ENCODE measurements at places on chromosomes 2 and 18.

DNA sequence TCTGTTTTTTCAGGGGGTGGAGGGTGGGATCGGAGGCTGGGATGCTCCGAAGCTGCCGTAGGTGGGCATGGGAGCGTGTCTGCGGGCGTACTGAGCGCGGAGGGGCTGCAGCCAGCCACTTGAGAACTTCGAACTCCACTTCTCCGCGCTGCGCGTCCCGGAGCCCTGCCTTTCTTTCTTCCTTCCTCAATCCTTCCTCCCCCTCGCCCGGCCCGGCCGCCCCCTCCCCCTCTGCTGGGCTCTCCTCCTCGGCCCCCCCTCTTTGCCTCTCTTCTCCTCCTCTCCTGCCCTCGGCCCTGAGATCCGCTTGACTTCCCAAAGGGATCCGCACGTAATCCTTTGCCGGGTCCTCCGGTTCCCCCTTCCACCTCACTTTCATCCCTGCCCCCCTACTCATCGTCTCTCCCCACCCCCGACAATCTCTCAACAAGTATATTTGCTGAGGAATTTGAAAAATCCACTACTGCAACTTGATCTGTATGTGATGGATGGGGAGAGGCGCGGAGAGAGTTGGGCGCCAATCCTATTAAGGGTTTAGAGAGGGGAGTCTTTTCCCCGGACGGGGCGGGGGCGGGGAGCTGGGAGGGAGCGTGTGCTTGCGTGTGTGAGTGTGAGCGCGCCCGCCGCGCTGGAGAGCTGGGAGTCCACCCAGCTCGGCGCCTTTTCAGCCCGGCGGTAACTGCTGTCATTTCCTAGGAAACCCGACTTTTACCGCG is 1.1 kb downstream of the GLI2 start:
- DNase-seq: no peak

DNA sequence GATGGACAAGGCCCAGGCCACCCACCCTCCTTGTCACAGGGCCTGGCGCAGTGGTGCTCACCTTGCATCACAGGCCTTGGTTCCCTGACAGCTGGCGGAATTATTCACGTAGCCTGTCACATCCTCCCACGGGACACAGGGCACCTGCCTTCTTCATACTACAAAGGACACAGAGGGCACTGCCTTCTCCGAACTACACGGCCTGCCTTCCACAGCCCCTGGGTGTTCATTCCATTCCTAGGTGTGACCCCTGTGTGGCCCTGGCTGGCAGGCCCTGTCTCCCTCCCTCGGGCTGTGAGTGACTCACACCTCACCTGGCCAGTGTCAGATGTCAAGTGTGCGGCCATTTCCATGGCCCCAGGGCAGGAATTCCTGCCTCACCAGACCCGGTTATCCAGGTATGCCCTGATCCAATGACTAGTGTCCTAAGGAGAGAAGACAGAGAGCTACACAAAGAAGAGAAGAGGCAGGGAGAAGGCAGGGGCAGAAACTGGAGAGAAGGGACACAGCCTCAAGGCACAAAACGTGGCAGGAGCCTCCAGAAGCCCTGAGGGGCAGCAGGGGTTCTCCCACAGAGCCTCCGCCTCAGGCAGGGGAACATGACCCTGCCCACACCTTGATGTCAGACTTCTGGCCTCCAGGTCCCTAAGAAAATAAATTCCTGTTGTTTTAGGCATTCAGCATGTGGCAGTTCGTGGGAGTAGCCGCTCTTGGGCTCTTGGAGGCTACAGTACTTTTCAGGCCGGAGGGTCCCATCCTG is 43.4 kb downstream of the MBP start:
- no peak for DNase-seq

DNA sequence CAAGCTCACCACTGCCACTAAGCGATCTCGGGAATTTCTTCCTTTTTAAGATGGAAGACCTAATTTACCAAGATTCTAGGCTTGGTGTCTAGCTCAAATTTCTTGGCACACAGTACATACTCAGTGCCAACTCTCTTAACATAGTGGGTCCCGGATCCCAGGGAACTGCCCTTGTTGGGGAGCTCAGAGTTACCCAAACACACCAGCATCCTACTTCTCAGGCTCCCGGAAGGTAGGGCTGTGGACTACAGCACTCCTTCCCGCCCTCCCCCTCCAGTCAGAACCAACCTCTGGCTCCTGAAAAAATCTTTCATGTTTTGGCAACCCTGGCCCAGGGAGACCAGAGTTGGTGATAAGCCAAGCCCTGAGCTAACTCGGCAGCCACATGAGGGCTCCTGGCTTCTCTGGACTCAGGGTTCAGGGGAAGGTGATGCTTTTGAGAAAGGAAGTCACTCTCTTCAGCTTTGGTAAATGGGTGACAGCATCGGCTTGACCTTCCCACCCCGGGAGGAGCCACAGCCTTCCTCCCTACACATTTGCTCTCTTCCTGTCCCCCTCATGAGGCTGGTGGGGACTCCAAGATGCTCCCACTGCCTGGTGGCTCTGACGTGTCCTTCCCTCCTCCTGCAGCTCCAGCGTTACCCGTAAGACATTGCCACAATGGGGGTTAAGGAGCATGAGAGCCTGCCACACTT is 8.8 kb downstream of the ODC1 start:
- DNase-seq: no peak

DNA sequence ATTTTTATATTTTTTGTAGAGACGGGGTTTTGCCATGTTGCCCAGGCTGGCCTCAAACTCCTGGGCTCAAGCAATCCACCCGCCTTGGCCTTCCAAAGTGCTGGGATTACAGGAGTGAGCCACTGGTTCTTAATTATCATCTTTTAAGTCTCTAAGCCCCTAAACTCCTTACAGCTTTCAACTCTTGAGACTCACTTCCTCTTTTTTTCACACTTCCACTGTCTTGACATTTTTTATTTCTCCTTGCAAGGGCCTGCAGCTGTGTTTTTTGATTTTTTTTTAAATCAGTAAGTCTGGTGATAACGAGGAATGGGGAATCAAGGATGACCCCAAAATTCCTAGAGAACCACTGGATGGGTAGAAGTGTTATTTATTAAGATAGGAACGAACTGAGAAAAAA is 8.6 kb upstream of the ABCB11 start:
- no peak for DNase-seq

DNA sequence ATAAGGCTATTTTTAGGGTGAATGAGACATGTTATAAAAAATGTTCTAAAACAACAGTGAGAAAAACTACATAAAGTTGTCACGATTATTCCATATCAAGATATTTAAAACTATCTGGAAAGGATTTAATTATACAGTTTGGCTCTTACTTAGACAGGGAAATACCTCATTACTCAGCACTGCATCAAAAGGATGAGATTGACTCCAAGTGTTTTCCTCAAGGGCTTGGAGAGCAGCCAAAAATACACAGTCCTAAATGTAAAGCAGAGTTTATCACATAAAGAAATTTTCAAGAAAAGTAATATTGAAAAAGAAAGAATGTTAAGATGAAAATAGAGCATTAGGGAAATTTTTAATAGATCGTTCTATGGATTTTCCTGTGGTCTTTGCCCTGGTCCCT is 285.5 kb upstream of the NETO1 start:
- no peak for DNase-seq

DNA sequence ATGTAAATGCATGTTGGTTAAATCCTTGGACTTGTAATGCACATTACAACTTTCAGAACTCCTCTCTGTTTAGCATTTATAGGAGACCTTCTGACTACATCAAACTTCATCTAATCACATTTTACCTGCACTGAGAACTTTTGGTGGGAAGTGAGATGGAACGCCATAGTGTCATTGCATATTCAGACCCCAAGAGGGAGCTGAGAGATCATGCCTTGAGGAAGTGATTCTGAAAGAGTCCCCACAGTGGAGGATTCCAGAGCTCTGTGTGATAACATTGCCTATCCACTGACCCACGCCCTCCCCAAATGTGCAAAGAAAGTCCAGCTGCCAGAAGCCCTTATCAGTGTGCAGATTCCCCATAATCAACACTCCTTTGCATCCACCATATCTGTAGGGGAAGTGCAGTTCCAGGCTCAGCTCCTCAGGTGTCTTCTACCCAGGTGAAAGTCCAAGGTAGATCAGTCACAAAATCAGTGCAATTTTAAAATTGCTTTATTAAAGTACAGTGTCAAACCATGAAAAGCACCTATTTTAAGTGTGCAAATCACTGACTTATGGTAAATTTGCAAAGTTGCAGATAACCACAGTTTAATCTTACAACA is 212.4 kb downstream of the RPIA start:
- DNase-seq: peak; percentile 30

DNA sequence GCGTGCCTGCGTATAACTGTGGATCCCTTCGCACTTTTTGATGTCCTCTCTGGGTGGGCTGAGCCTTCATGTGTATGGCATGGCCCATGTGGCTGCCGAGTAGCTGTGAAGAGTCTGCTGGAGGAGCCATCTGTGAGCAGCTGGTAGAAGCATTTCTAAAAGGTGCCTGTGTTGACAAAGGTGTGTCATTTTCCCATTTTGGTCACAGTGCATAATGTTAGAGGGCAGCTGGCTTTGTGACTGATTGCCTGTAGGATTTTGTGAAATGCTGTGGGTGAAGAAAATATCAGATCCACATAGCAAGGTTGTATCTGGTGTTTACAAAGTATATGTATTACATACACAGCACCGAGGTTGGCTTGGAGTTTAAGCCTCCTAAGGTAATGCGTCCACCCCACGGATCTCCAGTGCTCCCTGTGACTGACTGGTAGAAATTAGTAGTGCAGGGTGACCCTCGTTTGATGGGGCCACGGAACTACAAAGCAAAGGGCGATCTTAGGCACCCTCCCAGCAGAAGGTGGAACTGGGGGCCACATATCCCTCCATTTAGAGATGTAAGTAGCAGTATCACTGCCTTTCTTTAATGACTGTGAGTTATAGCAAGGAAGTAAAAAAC is 16.5 kb downstream of the GATA6 start:
- no peak for DNase-seq

GRCh38 chr2:172375251-172375650 is 52.1 kb upstream of the ITGA6 start:
- no peak for DNase-seq

- no peak for DNase-seq
These were observed 76.7 kb downstream of the TGIF1 start for GRCh38 chr18:3526421-3527354.

DNA sequence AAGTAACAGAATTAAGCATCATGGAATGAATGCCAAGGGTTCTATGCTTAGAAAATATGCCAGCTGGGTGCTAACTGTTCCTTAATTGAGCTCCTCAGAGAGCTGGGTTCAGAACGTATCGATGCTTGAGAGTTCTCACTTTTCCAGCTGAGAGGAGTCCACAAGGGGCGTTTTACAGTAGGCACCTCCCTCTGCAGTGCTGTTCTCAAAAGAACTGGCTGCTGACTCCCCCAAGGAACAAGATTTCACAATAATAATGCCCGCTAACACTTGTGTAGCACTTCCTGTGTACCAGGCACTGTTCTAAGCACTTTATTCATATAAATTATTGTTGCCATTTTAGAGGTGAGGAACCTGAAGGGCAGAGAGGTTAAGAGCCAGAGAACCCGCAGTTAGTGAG is 18.1 kb upstream of the TMEM237 start:
- no peak for DNase-seq

GRCh38 chr2:235458839-235459273 is 35.0 kb upstream of the AGAP1 start:
- DNase-seq: no peak

- DNase-seq: no peak
These were observed 38.8 kb upstream of the DAPL1 start for GRCh38 chr2:158756331-158756730.

GRCh38 chr2:222730366-222730999 is 59.0 kb downstream of the MOGAT1 start:
- DNase-seq: no peak

- DNase-seq: no peak
These were observed 76.9 kb downstream of the AOX1 start for GRCh38 chr2:200662727-200663126.

DNA sequence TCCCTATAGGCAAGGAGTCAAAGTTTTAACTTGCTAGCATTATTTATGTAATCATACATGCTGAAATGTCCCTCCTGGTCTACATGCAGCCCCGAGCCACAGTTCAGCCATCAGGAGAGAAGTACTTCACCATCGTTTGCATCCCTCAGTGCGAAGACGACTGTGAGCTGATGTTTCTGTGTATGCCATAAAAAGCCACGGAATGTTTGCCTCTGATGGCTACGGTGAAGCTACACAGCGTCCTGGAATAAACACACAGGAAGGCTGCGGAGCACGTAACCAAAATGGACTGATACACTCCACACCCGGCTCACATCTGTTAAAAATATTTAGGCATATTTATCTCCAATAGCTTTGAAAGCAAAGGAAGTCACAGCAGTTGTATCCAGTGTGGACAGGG is 4.3 kb upstream of the SALL3 start:
- no peak for DNase-seq

DNA sequence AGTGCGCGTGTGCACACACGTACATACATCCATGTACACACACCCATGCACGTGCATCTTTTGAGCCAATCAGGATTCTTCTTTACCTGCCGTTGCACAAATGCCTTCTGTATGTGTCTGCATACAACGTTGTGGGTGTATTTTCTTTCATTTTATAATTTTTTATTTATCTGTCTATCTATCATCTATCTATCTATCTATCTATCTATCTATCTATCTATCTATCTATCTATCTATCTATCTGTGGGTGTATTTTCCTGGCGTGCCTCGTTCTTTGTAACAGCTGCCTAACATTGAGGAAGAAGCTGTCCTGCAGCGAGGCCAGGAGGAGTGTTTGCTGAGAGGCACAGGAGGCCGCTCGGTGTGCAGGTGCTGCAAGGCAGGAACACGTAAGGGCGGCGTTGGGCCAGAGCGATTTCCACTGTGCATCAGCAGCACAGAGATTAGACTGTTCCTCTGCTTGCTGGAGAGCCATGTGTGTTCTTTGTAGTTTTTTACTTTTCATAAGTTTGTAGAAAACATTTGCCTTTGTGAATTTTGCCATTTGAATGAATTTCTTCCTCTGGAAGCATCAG is 84.4 kb downstream of the DGKD start:
- DNase-seq: no peak

DNA sequence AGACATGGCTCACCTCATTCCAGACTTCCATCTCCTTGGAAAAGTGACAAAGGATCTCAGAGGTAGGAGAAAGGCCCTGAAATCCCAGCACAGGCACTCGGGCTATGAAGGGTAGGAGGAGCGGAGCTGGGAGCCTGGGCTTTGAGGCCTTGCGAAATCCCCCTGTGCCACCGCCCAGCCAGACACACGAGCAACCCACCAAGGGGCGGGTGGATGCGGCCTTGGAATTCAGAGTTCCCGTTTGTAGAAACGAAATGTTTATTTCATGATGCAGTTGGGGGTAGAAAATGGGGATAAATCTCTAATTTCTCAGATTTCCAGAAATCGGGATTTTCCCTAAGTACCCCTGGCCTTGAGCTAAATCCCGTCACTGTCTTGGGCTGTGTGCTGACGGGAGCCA is 177.1 kb upstream of the HDAC4 start:
- no peak for DNase-seq

GRCh38 chr2:159168707-159169106 is 117.8 kb downstream of the WDSUB1 start:
- no peak for DNase-seq

- DNase-seq: no peak
These were observed 37.4 kb upstream of the GPC1 start for GRCh38 chr2:240397924-240398645.

DNA sequence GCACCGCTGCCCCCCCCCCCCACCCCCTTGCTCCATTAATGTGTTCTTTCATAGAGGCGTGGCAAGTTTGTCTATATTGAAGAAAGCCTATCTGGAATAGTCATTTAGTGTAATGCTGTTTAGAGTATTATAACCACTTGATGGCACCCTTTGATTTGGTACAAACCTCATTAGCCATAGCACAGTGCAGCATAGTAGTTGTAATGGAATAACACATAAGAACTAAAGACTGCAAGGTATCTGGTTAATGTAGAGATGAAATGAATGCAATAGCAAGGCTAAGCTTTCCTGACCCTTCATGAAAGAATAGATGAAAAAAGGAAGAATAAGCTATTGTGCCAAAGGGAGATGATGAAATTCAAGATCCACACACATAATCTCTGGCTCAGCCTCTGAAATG is 81.9 kb downstream of the EHBP1 start:
- DNase-seq: peak; percentile 31

All from activated CD4-positive, alpha-beta T cell treated with anti-CD3 and anti-CD28 coated beads, Interleukin-2, amount 50 U/mL, for 16 hours (primary cell).